CD4-positive, alpha-beta T cell treated with Interleukin-15 for 4 hours (primary cell): ENCODE measurements at places on chromosomes 4 and X.

DNA sequence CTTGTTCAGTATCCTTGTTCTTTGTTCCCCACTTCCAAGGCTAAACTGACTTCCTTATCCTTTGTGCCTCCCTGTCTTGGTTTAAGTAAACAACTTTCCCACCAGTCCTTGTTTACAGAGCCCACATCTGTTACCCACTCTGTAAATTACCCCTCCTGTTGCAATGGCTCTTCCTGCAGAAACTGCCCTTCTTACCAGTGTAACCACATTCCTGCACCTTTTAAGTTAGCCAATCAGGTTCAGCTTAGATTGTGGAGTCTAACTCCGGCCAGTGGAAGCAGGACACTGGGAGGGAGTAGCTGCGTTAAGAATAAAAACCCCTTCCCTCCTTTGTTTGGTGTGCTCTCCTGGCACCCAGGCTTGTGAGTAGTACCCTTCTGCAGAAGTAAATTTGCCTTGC is 360.9 kb downstream of the PRDM5 start:
- DNase-seq = no peak

- DNase-seq = no peak
Measured at GRCh38 chr4:6463311-6464289, 8.8 kb downstream of the PPP2R2C start.

GRCh38 chr4:140876615-140877364 is 120.6 kb upstream of the TBC1D9 start:
- no peak for DNase-seq

DNA sequence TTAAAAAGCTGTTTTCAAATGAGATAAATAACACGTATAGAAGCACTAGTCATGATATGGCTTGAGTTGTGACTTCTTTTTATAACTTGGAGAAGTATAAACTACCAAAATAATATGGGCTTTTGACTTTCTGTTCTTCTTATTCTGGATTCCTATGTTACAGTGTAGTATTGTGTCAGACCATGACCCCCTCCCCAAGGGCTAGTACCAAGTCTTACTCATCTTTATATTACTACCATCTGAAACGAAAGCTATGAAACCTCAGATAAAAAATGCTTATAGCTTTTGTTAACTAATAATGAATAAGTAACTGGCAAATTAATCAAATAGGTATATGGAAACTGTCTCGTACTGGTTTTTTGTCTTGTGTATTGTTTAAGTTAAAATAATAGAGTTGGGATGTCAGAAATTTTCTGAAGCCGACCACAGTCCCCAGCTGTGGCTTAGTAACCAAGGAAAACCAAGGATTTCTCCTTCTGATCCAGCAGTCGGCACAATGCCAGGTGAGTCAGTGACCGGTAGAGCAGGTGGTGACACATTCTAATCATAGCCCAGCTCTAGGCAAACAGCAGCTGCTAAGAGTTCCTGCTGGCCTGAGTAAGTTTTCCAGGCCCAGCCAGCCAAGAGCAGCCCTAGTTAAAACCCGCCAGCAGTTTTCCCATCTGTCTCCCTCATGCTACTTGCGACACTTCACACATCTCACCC is 163.3 kb upstream of the PRDX4 start:
- DNase-seq = no peak

GRCh38 chr4:79237851-79238250 is 88.0 kb downstream of the NAA11 start:
- no peak for DNase-seq

DNA sequence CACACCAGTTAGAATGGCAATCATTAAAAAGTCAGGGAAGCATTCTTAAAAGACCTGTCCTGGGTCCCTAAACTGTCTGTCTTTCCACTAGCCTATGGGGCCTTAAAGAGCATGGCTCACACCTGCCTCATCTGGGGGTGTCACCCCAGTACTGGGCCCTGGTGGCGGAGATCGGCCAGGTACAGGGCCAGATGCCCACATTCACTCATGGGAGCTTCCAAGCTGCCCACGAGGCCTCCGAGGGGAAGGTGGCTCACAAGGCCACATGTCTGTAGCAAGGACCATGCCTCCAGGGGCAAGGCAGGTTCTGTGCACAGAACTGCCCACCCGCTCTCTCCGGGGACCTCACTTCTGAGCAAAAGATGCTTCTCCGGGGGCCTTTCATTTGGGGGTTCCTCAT is 55.5 kb upstream of the AFAP1 start:
- no peak for DNase-seq
